ENCODE measurements at places on chromosomes 7 and 10.

GRCh38 chr10:74165530-74165901, 14.5 kb downstream of the ADK start:
- no peak for DNase-seq

DNA sequence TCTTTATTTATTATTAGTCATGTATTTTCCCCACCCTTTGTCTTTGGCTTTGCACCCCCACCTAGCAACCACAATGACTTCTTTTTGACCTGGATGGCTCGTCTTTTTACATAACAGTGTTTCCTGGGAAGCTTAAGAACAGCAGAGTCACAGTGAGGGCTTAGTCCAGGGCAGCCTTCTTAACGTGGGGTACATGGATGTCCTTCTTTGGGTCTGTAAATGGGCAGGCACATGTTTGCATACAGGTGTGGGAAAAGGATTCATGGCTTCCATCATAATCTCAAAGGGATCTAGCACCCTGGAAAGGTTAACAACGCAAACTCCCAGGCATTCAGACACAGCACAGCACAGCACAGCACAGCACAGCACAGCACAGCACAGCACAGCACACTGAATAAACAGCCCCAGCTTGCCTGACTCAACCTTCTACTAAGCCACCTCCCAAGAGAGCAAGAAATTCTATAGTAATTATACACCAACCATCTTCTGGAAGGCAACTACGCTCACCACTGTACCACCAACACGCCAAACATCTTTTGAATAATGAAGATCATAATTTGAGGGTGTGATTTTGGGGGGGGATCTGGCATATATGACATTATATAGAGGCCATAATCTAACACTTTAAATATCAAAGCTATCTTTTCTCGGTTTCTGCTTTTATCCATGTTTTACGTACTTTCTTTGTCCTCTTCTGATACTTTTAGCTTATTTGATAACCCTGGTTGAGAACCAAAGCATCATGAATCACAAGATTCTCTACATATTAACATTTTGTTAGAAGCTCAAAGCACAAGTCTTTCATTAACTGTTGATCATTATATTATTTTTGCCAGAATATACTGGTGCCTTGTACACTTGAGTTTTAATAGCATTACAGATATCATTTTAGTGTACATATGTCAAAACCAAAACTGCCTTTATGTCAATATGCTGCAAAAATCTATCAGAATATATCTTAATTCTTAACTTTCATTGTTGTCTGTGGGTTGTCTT, 177.2 kb upstream of the KLF14 start:
- DNase-seq = no peak

- no peak for DNase-seq
Observed at GRCh38 chr7:149125189-149125862, 798 bp downstream of the ZNF425 start.

DNA sequence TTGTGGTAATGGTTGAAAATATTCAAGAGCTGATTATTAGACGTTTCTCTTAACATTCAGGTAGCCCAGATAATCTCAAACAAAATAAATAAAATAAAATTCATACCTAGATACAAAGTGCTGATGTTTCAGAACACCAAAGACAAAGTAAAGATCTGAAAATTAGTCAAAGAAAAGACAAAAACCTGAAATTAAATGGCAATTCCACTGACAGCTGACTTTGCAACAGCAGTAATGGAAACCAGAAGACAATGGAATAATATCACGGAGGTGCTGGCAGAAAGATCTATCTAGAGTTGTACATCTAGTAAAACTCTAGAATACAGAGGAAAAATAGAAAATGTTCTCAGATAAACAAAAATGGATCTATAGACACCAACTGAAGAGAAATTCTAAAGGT, 58.0 kb upstream of the IKZF1 start:
- DNase-seq = no peak

GRCh38 chr10:102542800-102543418, 39.1 kb downstream of the SUFU start:
- DNase-seq = no peak

GRCh38 chr7:78499283-78499682, 700.7 kb downstream of the PHTF2 start:
- no peak for DNase-seq

- no peak for DNase-seq
Observed at GRCh38 chr7:101278461-101279292, 33.8 kb upstream of the FIS1 start.

DNA sequence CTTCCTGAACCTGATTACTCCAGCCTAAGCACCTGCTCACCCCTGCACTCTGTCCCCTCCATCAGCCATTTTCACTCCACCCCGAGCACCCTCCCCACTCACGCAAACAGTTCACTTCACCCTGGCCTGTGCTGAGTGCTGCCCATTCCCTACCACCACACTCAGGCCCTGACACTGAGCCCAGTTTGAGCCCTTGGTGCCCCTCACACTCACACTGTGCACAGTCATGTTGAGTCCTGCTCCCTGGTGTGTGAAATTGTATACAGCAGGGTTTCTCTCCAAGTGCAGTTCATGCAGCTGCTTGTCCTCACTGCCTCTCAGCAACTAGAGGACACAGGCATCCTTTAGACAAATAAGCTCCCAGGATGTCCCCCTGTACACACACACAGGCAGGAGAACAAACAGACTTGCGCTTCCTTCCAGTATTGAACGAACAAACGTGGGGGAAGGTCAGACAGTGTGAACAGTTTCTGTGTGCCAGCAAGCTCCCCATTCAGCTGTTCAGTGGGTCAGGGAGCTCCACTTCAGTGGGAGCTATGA, 6.8 kb downstream of the MYO1G start:
- no peak for DNase-seq

All from activated T-cell treated with anti-CD3 and anti-CD28 coated beads, Interleukin-2, amount 50 U/mL, for 1 hour (primary cell).